ENCODE measurements at places on chromosomes 4 and X.

DNA sequence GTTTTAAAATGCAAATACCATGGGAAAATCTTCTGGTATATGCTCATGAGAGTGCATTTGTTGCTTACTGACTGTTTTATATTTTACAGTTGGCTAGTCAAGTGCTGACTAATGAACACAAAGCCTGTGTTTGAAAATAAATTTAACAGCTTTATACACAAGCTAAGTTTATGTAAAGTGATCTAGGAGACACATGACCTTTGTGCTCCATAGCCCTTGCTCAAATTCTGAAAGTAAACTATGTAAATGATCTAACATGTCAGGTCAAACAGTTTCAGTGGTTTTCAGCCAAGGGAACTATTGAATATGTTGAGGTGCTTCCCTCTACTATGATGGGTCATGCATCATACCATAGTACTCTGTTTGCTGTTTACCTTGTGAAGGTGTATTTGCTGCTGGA, 36.7 kb downstream of the DIAPH2 start:
- no peak for DNase-seq

- no peak for DNase-seq
These were observed 8.2 kb downstream of the ARAP2 start for GRCh38 chr4:36236159-36236558.

GRCh38 chr4:114209584-114209983, 230.1 kb upstream of the ARSJ start:
- DNase-seq = no peak

GRCh38 chr4:153274967-153275366, 69.5 kb upstream of the MND1 start:
- DNase-seq = no peak

GRCh38 chr4:80125252-80126177, 52.5 kb upstream of the ANTXR2 start:
- DNase-seq = no peak

GRCh38 chr4:165915215-165915614, 42.2 kb downstream of the TLL1 start:
- no peak for DNase-seq

DNA sequence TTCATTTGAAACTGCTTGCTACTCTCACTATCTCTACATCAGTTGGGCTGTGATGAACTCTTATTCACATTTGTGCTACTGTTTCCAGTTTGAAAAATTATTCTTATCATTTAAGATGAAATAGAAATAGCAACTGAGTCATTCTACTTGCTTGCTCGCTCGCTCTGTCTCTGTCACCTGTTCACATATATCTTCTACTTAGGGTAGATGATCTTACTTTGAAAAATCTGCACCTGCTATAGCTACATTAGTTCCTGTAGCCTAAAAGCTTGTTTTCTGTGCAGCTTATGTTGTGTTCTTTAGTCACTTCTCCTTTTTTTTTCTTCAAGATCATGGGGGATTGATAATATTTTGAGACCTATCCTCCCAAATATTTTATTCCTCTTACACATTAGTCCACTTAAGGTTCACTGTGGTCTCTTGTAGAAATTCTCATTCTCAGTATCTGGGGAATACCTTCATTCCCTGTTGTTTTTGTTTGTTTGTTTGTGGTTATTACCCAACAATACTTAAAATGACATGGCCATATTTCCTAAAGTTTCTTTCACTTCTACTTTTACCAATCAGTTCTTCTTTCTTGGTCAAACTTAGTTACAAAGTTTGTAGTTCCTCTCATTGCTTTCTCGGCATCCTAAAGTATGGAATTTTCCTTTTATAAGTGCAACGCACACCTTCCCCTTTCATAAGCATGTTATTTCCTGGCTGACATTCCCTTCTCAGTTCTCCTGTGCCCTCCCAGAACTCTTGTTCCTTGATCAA, 36.5 kb downstream of the CLCN5 start:
- DNase-seq = no peak

DNA sequence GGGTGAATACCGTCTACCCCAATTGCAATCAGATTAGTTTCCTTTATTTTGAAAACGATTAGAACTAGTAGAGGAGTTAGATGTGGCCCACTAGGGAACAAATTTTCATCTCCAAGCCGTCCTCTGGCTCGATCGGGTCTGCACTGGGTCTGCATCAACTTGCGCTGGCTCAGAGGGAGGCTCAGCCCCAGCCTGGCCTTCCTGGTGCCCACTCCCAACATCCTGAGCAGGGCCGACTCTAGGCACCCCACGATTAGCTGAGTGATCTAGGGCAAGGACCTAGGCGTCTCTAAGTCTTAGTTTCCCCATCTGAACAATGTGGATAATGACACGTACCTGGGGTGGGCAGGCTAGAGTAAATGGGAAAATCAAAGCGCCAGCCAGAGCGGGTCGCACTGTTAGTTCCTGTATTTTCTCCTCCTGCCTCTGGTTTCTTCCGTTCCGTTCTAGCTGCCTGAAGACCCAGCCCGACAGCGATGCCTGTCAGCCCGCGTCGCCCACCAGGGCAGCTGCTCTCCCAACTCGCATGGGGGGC, 7.7 kb upstream of the HAND2 start:
- DNase-seq = no peak

- DNase-seq = no peak
These were observed 11.5 kb upstream of the GABRE start for GRCh38 chrX:151985955-151986354.

GRCh38 chrX:2503591-2504500, 3.1 kb upstream of the DHRSX start:
- DNase-seq = no peak

GRCh38 chr4:77742054-77742453, 77.1 kb downstream of the CNOT6L start:
- no peak for DNase-seq

- no peak for DNase-seq
These were observed 12.1 kb downstream of the PPP2R3B start for GRCh38 chrX:374596-374995.

- no peak for DNase-seq
These were observed 711.2 kb downstream of the ADGRL3 start for GRCh38 chr4:61911313-61911756.

DNA sequence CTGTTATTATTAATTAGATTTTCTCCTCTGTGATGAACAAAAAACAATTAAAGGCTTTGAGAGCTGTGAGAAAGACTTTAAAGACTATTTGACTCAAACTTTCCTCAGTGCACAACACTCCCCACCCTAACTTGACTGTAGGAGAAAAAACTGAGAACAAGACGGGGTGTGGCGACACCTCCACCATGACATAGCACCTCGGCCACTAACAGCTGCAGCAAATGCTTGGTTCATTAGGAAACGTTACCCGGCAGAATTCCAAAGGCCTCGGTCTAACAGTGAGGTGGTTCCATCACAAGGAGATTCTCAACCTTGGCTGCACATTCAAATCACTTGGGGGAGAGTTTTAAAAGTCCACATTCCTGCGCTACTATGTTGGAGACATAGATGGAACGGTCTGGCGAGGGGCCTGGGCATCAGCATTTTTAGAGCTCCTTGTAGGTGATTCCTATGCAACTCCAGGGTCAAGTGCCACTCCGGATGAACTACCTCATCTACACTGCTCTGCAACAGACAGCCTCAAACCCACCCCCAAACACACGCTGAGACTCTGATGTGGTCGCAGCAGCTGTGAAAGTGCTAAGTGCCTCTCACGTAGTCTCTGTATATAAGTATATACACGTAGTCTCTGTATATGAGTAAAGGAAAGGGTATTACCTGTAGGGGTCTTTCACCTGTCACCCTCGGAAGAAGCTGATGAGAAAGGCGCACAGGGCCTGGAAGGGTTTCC, 1.0 kb downstream of the FGFBP2 start:
- no peak for DNase-seq

DNA sequence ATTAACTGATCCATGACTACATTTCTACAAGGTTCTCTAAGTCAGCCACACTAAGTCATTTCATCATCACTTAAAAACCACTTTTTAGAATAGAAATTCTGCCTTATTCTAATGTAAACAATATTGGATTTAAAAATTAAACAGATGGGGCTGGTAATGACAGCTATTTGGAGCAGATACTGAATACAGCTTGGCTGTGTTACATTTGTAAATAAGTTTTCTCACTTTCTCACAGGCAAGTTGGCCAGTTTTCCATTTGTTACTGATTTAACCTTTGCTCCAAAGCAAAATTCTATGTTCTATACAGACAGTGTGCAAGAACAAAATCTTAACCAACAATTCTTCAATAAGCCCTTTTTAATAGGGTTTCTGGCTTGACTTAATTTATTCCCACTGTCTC, 370.7 kb downstream of the GRIA2 start:
- DNase-seq = no peak

DNA sequence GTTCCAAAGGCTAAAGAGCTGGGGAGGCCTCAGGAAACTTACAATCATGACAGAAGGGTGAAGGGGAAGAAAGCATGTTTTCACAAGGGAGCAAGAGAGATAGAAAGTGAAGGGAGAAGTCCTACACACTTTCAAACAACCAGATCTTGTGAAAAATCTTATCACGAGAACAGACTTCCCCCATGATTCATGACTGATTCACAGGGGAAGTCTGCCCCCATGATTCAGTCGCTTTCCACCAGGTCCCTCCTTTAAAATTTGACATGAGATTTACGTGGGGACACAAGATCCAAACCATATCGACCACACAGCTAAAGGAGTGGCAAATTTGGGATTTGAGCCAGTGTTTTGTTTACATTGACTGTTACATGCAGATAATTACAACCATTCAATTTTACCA, 971.1 kb upstream of the HS3ST1 start:
- DNase-seq = no peak

Measured in activated CD8-positive, alpha-beta memory T cell treated with anti-CD3 and anti-CD28 coated beads for 1 hour (primary cell).